Activated CD4-positive, alpha-beta T cell treated with anti-CD3 and anti-CD28 coated beads for 48 hours (primary cell): ENCODE measurements at places on chromosomes 7 and 10.

DNA sequence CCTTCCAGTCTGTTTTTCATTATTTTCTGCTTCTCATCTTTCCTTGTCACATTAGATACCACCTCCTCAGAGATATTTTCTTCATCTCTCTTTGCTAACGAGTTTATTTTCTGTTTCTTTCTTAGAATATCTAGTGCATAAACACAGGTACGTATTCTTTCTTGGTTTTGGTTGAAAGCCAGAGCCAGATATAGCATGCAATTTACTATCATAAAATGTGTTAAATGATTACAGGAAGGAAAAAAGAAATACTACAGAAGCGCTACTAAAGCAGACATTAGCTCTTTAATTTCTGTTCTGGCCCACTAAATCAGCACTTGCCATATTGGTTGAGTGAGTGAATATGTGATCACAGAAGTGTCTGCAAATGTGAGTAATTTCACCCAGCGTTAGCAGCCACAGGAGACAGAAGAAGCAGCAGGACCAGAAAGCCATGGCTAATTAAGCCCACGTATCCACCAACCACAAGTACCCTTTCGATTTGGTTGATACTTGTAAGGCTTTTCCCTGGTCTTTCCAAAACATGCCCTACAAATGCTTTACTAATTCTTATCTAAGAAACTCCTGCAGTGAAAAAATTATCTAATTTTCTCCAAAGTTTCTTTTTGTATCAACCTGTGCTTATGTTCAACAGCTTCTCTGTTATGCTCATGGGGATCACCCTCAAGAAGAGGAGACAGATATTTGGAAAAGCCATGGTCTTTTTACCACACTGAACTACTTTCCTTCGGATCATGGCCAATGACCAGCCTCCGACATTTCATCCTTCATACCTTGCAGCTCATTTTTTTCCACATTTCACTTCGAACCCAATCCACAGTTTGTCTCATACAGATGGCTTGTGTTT lies 23.1 kb upstream of the MACC1 start:
- no peak for DNase-seq

DNA sequence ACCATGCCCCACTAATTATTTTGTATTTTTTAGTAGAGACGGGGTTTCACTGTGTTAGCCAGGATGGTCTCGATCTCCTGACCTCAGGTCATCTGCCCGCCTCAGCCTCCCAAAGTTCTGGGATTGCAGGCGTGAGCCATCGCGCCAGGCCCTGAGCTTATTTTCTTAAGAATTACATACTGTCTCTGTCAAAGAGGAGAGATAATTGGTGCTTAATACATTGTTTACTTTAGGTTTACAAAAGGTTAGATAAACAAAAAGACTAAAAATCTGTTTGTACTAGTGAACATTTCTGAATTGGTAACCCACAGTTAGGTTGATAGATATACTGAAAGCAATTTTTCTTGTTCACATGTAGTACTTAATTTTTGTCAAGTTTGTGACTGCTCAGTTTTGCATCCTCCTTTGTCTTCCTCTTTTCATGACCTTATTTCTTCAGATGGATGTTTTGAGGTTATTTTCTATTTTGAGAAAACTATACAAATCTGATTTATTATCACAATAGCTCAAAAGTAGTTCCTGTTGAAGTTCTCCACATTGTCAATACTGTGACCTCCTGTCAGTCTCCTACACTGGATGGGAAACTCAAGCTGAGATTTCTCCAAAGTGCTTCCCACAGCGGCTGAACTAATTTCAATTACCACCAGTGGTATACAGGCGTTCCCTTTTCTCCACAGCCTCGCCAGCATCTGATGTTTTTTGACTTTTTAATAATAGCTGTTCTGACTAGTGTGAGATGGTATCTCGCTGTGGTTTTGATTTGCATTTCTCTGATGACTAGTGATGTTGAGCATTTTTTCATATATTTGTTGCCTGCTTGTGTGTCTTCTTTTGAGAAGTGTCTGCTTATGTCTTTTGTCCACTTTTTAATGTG lies 22.5 kb downstream of the HHEX start:
- no peak for DNase-seq

DNA sequence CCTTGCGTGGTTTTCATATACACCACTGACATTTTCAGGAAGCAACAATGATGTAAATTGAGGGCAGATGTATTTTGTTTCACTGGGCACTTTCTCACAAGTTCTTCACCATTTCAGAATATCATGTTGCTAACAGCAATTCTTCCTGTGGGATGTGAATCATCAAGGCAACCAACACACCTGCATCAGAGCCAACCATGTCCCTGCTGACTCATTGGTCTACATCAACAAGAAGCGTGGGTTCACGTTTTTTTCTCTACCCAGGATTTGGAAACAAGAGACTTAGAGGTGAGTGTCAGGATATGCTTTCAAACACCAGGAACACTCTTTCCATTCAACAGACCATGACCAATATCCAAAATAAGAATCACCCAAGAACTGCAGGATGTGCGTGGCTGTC lies 203.9 kb downstream of the TEX36 start:
- DNase-seq = no peak

- no peak for DNase-seq
Observed at GRCh38 chr7:1768832-1769231, 98.8 kb downstream of the ELFN1 start.

DNA sequence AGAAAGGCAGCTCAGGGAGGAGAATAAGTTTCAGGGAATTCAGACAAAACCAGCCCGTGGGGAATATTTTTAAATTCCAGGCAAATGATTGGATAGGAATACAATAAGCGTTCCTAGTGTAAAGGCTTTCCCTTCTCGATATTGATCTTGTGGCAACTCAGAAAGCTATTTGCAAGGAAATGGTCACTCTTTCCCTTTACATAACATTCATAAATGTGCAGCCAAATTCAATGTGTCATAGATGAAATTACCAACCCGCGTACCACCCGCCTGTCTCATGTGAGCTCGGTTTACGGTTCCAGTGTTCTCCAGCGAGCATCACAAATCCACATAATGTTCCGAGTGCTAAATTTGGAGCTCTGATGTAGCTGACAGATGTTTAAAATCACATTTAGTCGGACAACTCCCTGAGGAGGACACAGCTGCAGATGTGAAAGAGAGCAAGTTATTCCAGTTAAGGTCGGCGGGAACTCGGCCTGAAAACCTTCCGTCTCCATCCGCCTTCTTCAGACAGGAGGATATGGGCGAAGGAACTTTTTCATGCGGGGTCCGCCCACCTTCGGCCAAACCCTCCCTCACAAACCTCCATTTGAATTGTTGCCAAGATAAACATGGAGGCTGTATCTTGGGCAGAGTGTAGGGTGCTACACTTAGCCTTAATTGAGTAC lies 327.0 kb downstream of the RNLS start:
- DNase-seq = no peak

DNA sequence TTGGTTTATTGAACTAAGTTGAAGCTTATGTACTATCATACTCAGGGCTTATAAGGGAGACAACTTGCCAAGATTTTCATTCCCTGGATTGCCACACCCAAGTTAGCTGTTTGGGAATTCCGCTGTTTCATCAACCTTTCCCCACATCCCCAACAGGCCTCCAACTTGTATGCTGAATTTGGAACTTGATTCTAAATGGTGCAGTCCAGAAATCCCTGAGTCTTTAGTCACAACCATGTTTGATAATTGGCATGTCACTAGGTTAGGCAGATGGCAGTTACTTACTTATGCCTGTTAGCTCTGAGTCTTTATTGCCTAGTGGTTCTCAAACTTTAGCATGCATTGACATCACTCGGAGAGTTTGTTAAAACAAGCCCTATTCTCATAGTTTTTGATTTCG lies 135.4 kb upstream of the PRPS1L1 start:
- DNase-seq = no peak

GRCh38 chr10:34711500-34711899 lies 103.6 kb downstream of the PARD3 start:
- DNase-seq = no peak

DNA sequence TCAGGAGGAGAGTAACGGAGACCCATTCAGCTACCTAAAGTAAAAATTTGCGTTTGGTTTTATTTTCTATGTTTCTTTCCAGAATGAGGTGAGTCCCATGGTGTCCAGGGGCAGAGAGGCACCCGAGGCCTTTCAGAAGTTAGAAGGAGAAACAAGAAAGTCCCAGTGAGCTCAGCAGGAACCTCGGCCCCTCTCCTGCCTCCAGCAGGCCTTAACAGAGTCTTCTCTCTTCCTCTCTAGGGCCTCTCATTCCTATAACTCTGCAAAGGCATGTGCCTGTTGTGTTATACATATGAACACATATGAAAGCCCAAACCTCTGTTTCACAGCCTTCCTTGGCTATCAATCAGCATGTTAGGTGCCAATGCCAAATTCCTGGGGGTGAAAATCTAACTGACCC lies 20.8 kb upstream of the IKZF1 start:
- no peak for DNase-seq

DNA sequence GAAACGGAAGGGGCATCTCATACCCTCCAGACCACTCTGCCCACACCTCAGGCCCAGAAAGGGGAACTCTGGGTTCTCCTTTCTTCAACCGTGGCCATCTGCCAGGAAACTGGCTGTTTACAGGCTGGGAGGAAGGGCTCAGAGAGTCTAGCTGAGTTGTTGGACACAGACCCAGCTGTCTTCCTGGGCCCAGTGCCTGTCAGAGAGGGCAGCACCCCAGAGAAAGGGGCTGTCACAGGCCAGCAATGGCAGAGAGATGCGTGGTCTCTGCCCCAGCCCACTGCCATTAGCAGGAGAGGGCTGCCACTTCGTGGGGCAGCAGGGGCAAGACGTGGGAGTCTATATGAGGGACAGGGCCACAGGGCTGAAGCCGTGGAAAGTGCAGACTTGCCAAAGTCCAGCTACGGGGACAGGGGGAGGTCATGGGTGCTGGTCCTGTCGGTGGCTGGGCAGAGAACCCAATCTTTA lies 11.0 kb downstream of the GRID1 start:
- no peak for DNase-seq
